Femur (tissue), 1 donor: ENCODE measurements at places on chromosomes 6 and 20.

GRCh38 chr20:56870271-56870670 lies 241.2 kb downstream of the TFAP2C start:
- DNase-seq = no peak

- no peak for DNase-seq
These were observed 46.1 kb downstream of the LYRM4 start for GRCh38 chr6:5214570-5215052.

GRCh38 chr6:1499777-1500176 lies 109.9 kb upstream of the FOXC1 start:
- DNase-seq = peak; percentile 84

GRCh38 chr6:167053895-167054530 lies 54.8 kb downstream of the CEP43 start:
- no peak for DNase-seq

DNA sequence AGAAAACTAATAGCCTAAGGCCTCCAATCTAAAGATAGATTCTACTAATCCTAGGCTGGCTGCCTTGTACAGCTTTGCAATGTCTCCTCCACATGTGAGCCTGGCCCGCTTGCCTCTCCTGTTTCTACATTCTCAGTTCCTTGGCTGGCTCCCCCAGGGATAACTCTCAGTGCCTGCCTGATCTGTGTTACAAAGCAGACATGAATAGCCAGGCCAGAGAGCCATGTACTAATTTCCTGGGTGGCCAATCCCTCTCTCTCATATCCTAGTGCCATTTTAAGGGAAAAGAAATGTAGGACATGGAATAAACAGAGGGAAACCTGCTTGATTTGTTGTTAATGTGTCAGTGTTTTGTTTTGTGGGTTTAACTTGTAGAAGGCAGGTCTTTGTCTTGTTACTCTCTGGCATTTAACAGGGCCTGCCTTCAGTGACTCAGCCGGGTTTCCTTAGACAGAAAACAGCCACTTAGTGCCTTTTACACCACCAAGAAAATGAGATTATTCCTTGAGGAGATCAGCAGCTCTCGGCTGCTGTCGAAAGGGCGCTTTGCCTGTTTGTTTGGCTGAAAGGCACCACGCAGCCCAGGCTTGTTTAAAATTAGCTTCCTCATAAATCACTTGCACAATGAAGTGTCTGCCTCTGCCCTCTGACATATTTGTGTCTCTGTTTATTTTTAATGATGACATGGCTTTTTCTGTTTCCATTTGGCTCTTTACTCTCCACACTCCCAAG lies 702.7 kb downstream of the MAFB start:
- peak; percentile 69 for DNase-seq

- peak; percentile 60 for DNase-seq
These were observed 45.9 kb downstream of the ZNF217 start for GRCh38 chr20:53547664-53548239.
